ENCODE measurements at places on chromosomes 2 and 18.

GRCh38 chr2:43438342-43438741 lies 157.5 kb downstream of the THADA start:
- no peak for DNase-seq

- no peak for DNase-seq
Measured at GRCh38 chr18:62379051-62379450, 53.9 kb downstream of the TNFRSF11A start.

DNA sequence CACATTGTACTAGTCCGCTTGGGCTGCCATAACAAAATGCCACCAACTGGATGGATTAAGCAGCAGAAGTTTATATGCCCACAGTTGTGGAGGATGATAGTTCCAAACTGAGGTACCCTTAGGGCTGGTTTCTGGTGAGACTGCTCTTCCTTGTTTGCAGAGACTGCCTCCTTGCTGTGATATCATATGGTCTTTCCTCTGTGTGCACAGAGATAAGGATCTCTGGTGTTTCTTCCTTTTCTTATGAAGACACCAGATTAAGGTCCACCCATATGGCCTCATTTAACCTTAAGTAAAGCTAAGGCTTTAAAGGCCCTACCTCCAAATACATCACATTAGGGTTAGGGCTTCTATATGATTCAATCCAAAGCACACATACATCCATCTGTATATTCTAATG lies 738.2 kb upstream of the GCFC2 start:
- no peak for DNase-seq

DNA sequence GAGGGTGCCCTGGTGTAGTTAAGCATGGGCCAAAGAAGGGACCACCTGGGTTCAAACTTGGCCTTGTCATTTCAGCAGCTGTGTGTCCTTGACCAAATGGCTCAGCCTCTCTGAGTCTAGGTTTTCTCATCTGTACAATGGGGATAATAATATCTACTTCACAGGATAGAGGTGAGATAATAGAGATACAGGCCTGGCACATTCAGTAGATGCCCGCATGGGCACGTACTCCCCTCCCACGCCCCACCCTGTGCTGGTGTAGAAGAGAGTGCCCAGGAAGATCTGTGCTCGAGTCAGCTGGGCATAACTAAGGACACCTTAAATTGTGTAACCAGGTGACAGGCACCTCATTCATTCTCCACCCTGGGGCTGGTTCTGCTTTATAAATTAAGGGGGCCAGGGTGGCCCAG lies 8.4 kb upstream of the TMEM185B start:
- no peak for DNase-seq

DNA sequence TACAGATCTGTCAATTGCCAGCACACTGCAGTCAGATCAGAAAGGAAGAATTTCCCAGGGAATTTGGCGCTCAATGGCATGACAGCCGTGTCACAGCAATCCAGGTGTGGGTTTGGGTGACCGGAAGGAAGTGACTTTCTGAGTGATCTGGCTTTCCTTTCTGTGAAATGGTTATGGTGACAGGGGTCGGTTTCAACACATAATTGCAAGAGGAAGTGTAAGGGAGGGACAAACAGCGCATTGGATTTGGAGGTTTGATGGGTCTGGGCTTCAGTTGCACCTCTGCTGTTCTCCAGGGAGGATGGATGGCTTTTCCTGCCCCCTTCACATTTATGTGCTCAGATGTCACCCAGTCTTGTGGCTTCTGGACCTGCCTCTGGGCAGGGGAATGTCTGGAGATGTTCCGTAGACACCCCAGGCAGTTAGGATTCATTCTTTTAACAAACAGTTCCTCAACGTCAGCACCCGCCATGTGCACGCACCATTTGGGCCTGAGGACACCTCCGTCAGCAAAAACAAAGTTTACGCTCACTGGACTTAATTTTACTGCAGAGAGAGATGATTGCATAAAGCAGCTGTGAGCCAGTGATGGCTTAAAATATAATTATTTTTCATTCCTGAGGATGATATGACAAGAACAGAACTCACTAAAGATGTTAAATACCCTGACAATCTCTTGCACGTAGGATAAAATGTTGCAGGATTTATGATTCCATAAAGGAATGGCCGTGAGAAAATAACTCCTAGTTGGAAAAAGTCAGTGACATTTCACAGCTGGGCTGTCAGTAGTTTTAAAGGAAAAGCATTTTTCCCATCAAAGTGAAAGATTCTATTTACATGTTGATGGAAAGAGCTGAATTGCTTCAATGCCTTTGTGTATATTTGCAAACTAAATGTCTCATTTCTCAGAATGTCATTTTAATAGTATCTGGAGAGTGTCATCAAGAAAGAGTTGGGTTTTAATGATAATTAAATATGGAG lies 36.9 kb downstream of the MBP start:
- DNase-seq = no peak

DNA sequence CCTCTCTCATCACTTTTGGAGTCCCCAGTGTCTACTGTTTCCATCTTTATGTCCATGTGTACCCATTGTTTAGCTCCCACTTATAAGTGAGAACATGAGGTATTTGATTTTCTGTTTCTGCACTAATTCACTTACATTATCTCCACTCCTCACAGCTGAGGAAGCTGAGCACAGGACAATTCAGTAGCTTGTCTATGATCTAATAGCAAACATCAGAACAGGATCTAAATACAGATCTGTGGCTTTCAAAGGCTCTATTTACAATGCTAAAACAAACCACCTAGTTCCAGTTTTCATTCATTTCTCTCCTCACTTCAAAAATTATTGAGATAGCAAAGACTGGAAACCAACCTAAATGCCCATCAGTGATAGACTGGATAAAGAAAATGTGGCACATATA lies 52.0 kb upstream of the DDX18 start:
- DNase-seq = no peak

- no peak for DNase-seq
Measured at GRCh38 chr2:128710242-128710641, 391.6 kb upstream of the HS6ST1 start.

DNA sequence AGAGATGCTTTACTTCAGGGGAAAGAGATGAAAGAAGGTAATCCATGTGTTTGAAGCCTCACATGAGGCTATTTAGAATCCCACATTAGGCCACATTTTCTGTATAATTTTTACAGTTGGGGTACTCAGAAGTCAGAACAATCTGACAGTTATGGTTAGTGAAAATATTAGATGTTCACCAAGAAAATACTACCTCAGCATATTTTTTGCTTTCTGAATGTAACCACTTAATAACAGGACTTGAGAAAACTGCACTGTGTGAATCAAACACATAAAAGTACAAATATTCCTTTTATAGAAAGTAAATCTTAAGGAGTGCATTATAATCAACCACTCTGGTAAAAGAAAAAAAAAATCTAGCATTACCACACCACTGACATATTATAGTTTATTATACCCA lies 169.3 kb downstream of the SATB2 start:
- no peak for DNase-seq

DNA sequence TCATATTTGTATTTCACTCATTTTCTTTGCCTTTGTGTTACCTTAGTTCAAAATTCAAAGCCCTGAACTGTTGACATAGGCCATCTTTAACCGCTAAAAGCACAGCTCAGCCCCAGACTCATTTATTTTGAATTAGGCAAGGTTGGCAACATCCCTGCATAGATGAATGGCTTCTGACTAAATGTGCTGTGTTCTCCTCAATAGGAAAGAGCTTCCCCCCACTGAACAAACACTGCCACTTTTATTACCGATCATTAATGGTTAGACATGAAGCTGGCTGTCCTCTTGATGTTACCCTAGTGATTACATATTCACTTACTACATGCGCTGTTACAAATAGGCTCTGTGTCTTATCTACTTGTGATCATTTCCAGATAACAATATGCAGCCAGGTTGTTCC lies 170.7 kb downstream of the ADCYAP1 start:
- no peak for DNase-seq

GRCh38 chr2:158512323-158512722 lies 55.6 kb downstream of the PKP4 start:
- no peak for DNase-seq

DNA sequence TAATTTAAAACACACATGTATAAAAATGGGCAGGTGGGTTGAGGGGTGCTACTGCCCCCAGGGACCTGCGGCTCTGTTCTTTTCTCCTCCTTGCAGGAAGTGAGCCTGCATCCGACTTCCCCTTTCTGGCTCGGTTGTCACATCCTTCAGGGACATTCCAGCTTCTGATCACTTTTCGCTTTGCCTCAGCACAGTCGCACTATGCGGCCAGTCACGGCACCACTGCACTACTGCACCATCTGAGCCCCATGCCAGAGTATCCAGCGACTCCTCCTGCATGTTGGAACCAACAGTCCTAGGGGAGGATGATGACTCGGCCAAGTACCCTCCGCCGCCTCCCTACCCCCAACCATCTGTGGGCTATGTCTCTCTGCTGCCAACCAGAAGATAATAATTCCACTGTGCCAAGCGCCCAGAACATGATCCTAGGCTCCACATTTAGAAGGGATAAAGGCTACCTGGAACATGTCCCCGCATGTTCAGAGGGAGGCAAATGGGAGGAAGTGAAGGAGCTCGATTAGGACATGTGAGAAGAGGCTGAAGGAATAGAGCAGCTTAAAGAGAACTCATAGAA lies 17.6 kb downstream of the CDC42EP3 start:
- no peak for DNase-seq

- DNase-seq = no peak
Measured at GRCh38 chr2:21772624-21773023, 648.9 kb downstream of the TDRD15 start.
